ENCODE measurements at places on chromosomes 12 and 14. TPM values are rescaled to one million over a fixed set of nuclear protein-coding genes. Genes with fewer than 3 reads are reported as not detected.

GRCh38 chr14:92122351-92122677, 545 bp downstream of the CPSF2 start:
- no peaks in the 10 kb centered on the region for H3K4me1 ChIP-seq
- H3K27me3 ChIP-seq: no peaks in the 10 kb centered on the region
- H3K4me3 ChIP-seq: peak overlapping the region; percentile 71
- DNase-seq: no peak

SMCO2 gene
- 0.52 TPM for total RNA-seq

GRCh38 chr12:72747111-72747849, 475.1 kb downstream of the TRHDE start:
- no peak overlapping the region for H3K27ac ChIP-seq
- no peaks in the 10 kb centered on the region for H3K27me3 ChIP-seq
- H3K36me3 ChIP-seq: no peaks in the 10 kb centered on the region
- DNase-seq: no peak
- H3K4me3 ChIP-seq: no peak overlapping the region

GRCh38 chr12:6700646-6701051, at the start of gene PIANP:
TSS of gene PIANP (minus strand) at chr12:6700815. CDS start at chr12:6698061, 2,754 bp downstream.
- peak; percentile 86 for DNase-seq
- no peaks in the 10 kb centered on the region for H3K4me1 ChIP-seq
- H3K4me3 ChIP-seq: peak within 1 kb of the TSS; percentile 36
- no peaks in the 10 kb centered on the region for H3K36me3 ChIP-seq
- H3K27me3 ChIP-seq: no peaks in the 10 kb centered on the region

DNA sequence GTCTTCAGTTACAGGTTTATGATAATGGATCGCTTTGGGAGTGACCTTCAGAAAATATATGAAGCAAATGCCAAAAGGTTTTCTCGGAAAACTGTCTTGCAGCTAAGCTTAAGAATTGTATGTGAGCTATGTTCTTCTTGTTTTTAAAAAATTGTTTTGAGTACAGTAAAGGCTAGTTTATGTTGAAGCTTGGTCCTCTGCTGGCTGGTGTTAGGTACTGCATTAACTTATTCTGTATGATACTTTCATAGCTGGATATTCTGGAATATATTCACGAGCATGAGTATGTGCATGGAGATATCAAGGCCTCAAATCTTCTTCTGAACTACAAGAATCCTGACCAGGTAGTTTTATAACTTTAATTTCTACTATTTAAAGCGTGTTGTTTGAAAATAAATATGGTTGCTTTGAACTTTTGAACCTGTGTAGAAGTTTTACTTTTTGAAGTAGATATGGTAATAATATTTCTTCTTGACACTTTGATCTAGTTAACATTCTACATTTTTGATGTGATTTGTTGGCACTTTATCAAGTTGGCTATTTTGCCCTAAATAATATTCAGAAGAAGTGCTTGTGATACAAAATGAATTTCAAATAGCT, 55.7 kb downstream of the VRK1 start:
- H3K27ac ChIP-seq: no peak overlapping the region
- no peak for DNase-seq
